ENCODE measurements at places on chromosomes 11 and 22.

- DNase-seq = no peak
Measured at GRCh38 chr11:86174101-86175046, 70.2 kb upstream of the EED start.

GRCh38 chr22:27295040-27295439 lies 506.5 kb downstream of the MN1 start:
- no peak for DNase-seq

DNA sequence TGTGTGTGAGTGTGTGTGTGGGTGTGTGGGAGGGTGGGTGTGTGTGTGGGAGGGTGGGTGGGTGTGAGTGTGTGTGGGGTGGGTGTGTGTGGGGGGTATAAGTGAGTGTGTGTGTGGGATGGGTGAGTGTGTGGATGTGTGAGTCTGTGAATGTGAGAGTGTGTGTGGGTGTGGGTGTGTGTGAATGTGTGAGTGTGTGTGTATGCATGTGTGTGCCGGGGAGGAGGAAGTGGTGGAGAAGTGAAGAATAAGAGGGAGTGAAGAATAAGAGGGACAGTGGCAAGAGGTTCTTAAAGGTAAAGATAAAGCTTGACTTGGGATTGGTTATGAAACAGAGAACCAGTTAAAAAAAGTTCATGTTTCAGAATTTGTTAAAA lies 54.0 kb downstream of the PRR5L start:
- no peak for DNase-seq

DNA sequence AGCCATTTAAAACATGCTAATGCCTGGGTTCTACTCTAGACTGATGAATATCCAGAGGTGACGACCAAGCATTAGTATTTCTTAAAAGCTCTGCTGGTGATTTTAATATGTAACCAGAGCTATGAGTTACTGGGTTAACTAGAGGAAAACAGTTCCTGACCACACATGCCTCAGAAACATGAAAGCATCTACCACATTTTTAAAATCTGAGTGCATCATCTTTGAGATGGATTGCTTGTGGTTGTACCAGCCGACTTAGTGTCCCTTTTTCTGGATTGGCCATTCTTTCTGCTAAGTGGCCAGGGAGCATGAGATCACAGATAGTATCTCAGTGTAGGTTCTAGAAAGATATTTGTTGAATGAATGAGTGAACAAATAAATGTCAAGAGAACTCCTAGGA lies 152.4 kb downstream of the NTM start:
- no peak for DNase-seq

DNA sequence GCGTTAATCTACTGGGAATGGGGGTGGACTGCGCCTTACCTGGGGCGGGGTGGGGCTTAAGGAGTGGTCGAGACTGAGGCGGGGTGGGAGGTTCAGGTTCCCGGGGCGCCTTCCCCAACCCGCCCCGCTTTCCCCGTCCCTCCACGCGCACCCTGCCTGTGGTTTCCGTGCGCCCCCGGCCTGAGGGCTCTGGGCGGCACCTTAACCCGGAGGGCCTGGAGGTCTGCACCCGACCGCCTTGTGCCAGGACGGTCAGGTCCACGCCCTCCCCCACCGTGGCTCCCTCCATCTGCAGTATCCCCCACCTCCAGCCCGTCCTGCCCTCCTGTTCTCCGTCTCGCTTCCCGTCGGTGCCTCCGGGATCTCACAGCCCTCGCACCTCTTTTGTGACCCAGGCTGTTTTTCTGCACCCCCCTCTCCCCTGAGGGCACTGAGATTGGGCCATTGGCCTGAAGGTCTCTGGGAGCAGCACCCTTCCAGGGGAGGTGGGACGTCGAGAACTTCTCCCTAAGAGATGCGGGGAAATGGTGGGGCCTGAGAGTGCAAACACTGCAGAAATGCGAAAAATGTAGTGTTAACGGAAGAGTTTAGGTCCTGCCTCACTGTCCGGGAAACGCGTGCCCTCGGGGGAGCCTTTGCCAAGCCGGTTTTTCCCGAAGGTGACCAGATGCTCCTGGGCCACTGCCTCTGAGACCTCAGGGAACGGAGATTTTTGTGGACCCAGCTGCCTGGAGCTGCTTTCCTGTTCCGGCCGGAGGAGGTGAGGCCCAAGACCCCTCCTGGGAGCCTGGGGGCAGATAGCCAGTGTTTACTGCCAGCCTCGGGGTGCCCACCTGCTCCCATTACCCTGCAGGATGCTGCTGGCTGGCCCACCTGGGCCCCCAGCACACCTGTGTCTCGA lies 1.2 kb upstream of the ASCL2 start:
- peak; percentile 80 for DNase-seq

GRCh38 chr11:110287537-110287936 lies 8.9 kb downstream of the RDX start:
- no peak for DNase-seq

- DNase-seq = no peak
Measured at GRCh38 chr11:78253797-78254196, 65.1 kb downstream of the USP35 start.

DNA sequence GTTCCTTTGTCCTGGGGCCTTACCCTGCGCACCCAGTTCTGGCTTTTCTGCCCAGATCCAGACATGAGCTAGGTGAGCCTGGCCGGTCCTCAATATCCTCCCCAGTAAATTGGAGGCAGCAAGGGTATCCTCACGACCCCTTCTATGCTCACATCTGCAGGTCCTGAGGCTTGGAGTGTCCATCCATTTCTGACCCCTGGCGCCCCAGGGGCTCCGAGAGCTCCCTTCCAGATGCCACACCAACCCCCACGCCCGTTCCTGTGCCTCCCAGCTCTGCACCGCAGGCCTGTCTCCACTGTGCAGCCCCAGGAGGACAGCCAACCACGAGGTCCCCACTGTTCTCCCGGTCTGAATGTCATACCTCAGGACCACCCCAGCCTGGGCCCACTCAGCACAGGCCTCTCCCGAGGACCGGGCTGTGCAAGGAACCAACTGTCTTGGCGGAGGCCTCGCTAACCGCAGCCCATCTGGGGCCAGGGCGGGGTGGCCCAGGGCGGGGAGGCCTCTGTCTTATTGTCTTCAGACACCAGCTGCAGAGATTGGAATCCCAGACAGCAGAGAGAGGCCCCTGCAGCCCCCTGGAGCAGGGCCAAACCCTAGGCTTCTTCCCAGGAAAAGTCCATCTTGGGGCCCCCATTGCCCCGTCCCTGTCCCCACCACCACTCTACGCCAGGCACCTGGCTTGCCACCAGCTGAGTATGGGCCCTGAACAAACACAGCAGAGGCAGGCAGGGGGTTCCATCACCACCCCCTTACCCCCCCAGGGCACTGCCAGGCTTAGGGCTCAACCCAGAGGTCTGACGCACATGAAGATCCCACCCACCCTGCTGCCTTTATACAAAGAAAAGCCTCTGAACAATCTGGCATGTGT lies 39.3 kb downstream of the ALX4 start:
- DNase-seq = no peak

DNA sequence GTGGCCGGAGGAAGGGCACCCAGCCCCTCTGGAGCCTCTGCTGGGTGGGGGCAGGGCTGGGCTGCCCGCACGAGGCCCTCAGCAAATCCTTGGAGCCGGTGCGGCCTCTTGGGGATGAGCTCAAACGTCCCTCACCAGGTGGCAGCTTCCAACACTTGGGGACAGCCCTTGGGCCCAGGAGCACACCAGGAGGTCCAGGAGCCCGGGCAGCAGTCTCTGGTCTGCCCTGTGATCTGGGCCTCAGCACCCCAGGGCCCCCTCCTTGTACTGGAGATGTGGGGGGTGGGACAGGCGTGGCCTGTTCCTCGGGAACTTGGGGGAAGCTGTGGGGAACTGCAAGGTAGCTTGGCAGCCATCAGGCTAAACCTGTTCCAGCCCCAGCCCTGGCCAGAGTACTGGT lies 40.0 kb downstream of the MOB2 start:
- no peak for DNase-seq

DNA sequence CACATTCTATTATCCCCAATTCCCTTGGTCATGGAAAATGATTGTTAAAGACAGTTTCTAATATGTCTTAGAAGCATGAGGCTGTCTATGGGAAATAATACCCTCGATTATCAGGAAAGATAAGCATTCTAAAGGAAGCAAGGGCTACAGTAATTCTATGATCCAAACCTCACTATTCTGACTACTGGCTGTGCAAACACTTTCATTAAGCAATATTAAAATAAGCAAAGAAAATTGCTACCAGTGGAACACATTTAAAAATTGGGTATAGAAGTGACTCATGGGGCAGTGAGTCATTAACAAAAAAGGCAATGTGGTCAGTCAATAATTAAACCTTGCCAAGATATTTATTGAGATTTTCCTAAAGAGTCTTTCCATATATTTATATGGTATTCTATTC lies 1415.2 kb upstream of the TENM4 start:
- DNase-seq = no peak

DNA sequence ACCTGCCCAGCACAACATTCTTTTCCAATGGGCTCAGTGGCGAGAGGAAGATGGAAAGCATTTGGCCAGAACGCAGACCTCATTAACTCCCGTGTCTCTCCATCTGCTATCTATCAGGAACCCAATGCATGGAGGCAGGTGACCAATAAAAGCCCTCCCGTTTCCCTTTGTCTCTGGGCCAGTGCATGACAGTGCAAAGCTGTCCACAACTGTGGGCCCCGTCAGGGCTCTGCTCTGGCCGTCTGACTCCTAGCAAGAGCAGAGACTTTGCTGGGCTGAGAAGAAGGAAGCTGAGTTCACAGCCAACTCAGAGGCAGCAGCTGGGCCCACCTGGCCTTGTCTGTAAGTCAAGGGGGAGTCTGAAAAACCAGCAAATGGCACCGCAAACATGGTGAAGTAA lies 177.8 kb downstream of the TENM4 start:
- DNase-seq = peak; percentile 88

DNA sequence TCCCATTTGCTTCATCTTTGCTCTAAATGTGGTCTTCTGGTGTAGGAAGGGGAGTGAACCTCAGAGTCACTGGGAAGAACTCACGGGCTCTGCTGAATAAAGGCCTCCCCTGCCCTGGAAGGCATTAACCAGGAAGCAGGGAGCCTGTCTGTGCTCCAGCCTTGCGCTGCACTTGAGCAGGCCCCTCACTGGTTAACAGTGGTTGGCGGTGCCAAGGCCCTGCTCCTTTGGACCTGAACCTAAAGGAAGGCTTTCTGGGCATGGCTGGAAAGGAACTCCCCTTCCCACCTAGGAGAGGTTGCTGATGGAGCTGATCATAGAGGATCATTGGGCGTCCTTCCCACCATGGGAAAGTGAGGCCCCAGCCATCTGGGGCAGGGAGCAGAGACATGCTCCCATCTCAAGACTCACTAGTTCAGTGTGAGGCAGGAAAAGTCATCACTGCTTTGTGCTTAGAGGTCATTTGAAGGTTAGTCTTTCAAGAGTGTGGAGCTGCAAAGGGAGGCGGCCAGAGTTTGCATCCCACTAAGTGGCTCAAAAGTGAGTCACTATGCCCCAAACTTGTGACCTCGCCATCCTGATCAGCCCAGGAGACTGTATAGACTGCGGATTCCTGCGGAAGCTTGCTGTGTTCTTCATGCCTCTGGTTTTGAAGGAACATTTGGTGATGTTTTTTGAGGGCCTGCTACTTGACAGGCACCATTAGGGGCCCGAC lies 50.4 kb downstream of the DBX1 start:
- no peak for DNase-seq

DNA sequence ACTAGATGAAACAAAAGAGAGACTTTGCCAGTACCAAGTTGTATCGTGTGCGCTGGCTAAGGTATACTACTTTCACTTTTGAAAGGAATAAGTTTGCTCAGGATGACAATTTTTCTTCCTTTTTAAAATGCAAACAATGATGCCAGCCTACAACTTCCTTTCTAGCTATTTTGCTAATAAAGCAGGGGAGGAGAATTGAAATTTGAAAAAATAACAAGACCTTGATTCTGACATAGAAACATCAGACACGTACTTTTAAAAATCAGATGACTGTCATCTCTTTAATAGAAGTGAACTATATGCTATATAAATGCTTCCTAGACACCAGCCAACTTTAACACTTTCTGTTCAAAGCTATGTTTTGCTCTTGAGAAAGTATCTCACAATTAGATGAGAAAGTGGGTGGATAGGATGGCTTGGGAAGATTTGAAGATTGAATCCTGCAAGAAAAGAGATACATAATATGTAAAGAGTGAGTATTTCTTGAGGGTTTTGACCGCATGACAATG lies 41.7 kb upstream of the BLID start:
- no peak for DNase-seq

DNA sequence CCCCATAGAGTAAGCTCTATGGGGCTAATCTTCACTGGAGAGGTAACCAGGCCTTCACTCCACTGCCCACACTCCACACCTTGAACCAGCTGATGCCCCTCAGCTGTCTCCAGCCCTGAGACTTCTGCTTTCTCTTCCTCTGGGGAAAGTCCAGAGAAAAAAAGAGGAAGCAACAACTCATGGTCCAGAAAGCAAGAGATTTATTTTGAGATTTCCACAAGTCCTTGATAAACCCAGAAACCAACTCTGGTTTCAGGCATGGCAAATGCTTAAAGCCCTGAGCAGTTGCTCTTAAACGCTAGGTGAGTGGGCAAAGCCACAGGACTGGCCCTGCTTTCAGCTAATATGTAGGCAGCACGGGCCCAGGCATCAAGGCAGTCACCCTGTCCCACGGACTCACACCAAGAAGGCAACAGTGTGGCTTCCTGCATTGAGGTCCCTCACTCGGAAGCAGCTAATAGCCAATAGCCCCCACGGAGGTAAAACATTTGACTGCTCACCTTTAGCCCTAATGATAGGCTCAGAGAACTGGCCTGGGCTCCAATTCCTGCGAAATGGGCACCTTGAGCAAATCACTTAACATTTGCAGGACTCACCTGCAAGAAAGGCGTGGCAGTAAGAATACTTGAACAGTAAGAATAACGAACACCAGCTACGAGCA lies 4.3 kb downstream of the CYB561A3 start:
- DNase-seq = no peak

- no peak for DNase-seq
Measured at GRCh38 chr22:27629908-27630673, 171.5 kb downstream of the MN1 start.

DNA sequence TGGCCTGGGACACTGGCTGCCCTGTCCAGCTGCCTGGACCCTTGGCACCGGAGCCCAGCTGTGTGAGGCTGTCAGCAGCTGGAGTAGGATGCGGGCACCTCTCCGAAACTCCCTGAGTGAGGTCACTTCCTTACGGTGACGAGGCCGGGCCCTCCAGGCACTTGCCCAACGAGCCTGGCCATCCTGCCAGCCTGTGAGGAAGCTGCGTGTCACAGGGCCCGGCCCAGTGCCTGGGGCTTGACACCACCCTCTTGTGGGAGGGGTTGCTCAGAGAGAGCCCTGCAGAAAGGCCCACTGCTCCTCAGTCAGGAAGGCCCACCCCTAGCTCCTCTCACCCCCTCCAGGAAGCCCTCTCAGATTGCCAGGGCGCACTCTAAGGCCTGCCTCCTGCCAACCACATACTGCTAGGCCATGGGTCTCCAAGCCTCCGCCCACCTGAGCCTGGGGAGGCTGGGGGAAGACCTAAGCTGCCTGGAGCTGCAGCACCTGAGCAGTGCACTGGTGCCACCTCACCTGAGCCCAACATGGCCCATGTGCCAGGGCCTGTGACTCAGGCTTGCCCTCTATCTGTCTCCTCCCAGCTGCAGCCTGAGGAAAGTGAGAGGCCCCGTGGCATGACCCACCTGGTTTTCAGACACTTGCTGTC lies 4.3 kb upstream of the PHLDA2 start:
- no peak for DNase-seq

Measured in vagina (tissue), 2 donors.